GF-D8 (cell line): ENCODE measurements at places on chromosomes 12 and 14.

DNA sequence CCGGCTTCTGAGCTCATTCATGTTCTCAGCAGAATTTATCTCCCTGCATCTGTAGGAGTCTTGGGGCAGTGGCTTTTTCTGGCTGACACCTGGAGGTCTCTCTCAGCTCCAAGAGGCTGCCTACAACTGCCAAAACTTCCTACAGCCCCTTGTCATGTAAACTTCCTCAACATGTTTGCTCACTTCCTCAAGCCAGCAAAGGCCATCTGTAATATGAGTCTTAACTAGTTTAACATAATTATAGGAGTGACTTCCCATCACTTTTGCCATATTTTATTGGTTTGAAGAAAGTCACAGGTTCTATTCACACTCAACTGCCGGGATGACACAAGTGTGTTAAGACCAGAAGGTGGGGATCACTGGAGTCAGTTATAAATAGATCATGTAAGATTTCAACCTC is 194.0 kb downstream of the VRK1 start:
- DNase-seq: no peak

DNA sequence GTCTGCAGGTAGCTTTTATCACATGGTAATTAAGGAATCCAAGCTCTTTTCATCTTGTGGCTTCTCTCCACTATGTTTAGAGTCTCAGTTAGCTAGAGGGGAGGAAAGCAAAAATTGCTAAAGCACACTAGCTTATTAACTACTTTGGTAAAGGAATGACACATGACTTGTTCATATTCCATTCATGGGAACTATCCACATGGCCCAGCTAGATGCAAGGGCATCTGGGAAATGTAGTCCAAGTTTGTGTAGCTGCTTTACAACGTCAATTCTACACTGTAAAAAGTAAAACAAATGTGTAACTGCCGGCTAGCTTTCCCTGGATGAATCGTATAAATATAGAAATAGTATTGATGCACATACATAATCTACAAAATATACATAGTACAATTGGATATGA is 244.5 kb upstream of the LRFN5 start:
- no peak for DNase-seq

- no peak for DNase-seq
Observed at GRCh38 chr14:98903371-98903770, 368.6 kb downstream of the BCL11B start.

GRCh38 chr12:92722897-92723296 is 20.1 kb downstream of the PLEKHG7 start:
- DNase-seq: no peak

- no peak for DNase-seq
Observed at GRCh38 chr12:112998987-112999767, 20.9 kb downstream of the OAS2 start.

DNA sequence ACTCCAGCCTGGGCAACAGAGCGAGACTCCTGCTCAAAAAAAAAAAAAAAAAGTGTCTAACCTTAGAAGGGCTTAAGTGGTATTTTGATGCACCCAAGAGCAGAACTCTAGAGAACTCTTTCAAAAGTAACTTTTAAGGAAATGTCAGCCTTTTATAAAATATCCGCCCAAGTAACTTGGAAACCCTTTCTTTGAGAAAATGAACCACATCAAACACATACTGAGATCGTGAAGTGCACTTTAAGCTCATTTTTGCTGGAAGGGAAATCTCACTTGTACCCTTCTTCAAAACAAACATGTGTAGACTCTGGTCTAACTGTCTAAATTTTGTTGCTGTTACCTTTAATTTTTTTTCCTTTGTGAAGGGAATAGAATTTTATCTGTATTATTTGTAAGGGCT is 5.5 kb downstream of the C12orf56 start:
- DNase-seq: no peak

GRCh38 chr12:103848143-103848542 is 7.1 kb upstream of the NT5DC3 start:
- DNase-seq: no peak
